ENCODE measurements at places on chromosomes 13 and 19. TPM values are rescaled to one million over a fixed set of nuclear protein-coding genes. Genes with fewer than 3 reads are reported as not detected.

CFAP97D2 gene
- not detected for total RNA-seq

KEAP1 gene
- total RNA-seq: 51.6 TPM

EMC10 gene
- 29.4 TPM for total RNA-seq

HRC gene
- not detected for total RNA-seq

TTC9B gene
- total RNA-seq: under 0.01 TPM

ANGPTL8 gene
- not detected for total RNA-seq

EFNB2 gene
- 109 TPM for total RNA-seq

NCAN gene
- under 0.01 TPM for total RNA-seq

SERTAD3 gene
- 17.7 TPM for total RNA-seq

GJB6 gene
- total RNA-seq: 20.2 TPM

OR10H5 gene
- not detected for total RNA-seq

CGB1 gene
- not detected for total RNA-seq

IGFL1 gene
- under 0.01 TPM for total RNA-seq

SAE1 gene
- total RNA-seq: 75.3 TPM

PSG2 gene
- total RNA-seq: not detected

PGLYRP1 gene
- total RNA-seq: not detected

RHPN2 gene
- total RNA-seq: 11.6 TPM

TMPRSS9 gene
- total RNA-seq: not detected

SIAH3 gene
- not detected for total RNA-seq

NCR1 gene
- total RNA-seq: not detected

CDX2 gene
- total RNA-seq: not detected

RPL13A gene
- total RNA-seq: 2,080 TPM

GNA15 gene
- total RNA-seq: 93.0 TPM

PSPN gene
- total RNA-seq: 2.4 TPM

OLFM2 gene
- 1.7 TPM for total RNA-seq

ATP4B gene
- not detected for total RNA-seq

CA11 gene
- total RNA-seq: 2.4 TPM

CABP5 gene
- total RNA-seq: not detected

SIGLECL1 gene
- total RNA-seq: not detected

FBXO46 gene
- 8.2 TPM for total RNA-seq

P2RY11 gene
- 16.2 TPM for total RNA-seq

GRIN2D gene
- under 0.01 TPM for total RNA-seq

NAPSA gene
- under 0.01 TPM for total RNA-seq

ZNF491 gene
- 0.34 TPM for total RNA-seq

KLK10 gene
- total RNA-seq: 66.0 TPM

TEX26 gene
- total RNA-seq: not detected

EPSTI1 gene
- 1.7 TPM for total RNA-seq

IL17D gene
- 0.34 TPM for total RNA-seq

ADGRE2 gene
- 0.71 TPM for total RNA-seq

ENOX1 gene
- 1.5 TPM for total RNA-seq

SGCG gene
- 7.5 TPM for total RNA-seq

KLHL1 gene
- total RNA-seq: not detected

SDHAF1 gene
- total RNA-seq: 16.1 TPM
